ENCODE measurements at places on chromosomes 3 and 15.

DNA sequence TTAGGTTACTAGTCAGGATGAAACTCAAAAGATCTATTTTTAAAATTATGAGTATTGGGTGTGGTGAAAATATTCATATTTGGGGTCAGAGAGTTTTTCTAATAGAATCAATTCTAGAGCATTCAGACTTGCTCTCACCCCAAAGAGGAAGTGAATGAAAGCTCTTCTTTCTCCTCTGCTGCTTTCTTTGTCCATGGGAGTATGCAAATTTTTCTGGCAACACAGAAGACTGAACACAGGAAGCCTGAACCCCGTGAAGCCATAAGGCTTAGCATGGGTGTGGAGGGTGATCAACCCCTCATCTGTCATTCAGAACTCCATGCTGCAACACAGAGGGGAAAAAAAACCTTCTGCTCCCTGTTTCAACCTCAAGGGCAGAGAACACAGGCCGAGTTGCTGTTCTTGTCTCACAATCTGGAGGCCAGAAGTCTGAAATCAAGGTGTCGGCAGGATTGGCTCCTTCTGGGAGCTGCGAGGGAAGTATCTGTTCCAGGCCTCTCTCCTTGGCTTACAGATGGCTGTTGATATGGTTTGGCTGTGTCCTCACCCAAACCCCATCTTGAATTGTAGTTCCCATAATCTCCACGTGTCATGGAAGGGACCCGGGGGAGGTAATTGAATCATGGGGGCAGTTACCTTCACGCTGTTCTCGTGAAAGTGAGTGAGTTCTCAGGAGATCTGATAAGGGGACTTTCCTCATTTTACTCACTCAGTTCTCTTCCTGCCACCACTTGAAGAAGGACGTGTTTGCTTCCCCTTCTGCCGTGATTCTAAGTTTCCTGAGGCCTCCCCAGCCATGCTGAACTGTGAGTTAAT, 33.7 kb upstream of the CD47 start:
- DNase-seq: peak; percentile 14

GRCh38 chr3:107675233-107675900, 152.6 kb downstream of the BBX start:
- no peak for DNase-seq

DNA sequence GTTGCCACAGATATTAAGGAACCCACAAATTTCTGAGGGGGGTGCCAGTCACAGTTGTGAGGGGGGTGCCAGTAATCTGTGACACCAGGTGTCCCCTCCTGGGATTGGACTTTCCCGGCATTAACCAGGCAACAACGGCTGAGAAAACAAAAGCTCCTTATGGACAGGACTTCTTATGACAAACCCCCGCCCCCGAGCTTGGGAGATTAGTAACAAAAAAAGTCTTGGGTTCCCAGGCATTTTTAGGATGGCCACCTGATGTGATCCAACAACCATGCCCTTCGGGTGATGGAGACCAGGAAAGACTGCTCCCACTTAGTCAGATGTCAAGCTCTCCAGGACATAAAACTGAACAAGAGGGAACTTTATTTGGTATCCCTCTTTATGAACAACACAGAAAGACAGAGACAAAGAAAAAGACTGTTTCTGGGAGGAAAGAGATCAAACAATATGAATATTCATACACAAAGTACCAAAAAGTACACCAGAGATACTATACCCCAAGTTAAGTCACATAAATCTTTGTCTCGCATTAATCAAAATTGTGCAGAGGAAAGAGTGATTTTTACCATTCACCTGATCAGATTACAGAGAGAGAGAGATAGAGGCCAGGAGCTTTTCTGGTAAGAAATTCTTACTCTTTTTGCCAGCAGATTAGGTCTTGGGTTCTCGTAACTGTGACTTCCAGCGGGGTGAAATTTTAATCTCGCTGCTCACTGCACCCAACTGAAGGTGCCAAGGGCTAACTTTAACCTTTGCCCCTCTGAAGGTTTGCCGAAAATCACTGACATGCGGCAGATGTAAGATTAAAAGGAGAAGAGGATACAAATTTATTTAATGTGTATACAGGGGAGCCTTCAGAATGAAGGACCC, 61.6 kb downstream of the OSTN start:
- no peak for DNase-seq

DNA sequence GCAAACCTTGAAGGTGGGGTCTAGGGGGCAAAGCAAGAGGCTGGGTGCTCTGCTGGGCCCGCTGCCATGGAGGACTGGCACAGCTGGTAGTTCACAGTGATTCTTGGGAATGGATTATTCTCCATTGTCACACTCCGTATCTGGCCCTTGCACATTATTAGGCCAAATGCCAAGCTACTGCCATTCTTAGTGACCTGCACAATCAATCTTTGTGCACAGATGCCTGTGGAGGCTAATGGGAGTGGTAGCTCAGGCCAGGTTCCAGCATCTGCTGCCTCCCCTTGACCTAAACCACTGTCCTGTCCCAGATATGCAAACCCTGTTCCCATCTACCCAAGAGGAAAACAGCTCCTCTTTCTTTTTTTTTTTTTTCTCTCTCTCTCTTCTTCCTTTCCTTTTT, 67.5 kb downstream of the TIPARP start:
- no peak for DNase-seq

DNA sequence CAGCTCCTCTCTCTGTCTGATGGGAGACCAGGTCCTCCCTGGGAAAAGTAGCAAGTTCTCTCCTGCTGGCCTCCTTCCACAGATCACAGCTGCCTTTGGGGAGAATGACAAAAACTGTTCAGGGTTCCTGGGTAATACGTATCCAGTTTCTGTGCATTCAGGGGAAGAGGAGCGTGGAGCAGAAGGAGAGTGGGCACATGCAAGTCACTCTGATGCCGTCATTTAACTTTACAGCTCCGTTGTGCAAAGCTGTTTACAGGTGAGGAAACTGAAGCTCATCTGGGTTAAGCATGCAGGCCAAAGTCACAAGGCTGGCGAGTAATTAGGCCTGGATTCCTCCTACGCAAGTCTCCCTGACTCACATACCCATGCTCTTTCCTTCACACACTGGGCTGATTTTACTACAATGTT, 7.5 kb upstream of the TM4SF1 start:
- DNase-seq: no peak

- DNase-seq: no peak
Observed at GRCh38 chr3:148816427-148816826, 11.2 kb upstream of the CPB1 start.

GRCh38 chr3:145899241-145899640, 261.7 kb downstream of the PLOD2 start:
- DNase-seq: no peak

DNA sequence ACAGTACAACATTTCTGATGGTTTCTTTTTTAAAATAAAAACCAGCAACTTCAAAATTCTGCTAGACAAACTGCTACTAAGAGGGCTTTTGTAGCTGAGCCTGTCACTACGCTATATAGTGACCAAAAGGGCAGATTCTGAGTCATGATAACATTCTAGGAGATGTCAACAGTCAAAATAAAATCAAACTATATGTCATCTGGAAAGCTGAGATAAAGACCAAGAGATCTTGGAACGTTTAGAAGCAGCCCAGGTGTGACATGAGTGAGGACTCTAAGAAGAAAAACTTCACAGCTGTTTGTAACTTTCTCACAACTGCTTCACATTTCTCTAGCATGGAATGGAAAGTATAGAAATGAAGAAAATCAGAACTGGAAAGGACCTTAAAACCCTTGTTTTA, 84.6 kb downstream of the FILIP1L start:
- DNase-seq: no peak

GRCh38 chr15:45456212-45457106, 66.1 kb downstream of the SLC30A4 start:
- DNase-seq: no peak

- no peak for DNase-seq
Observed at GRCh38 chr3:134057654-134058110, 28.0 kb upstream of the SLCO2A1 start.

DNA sequence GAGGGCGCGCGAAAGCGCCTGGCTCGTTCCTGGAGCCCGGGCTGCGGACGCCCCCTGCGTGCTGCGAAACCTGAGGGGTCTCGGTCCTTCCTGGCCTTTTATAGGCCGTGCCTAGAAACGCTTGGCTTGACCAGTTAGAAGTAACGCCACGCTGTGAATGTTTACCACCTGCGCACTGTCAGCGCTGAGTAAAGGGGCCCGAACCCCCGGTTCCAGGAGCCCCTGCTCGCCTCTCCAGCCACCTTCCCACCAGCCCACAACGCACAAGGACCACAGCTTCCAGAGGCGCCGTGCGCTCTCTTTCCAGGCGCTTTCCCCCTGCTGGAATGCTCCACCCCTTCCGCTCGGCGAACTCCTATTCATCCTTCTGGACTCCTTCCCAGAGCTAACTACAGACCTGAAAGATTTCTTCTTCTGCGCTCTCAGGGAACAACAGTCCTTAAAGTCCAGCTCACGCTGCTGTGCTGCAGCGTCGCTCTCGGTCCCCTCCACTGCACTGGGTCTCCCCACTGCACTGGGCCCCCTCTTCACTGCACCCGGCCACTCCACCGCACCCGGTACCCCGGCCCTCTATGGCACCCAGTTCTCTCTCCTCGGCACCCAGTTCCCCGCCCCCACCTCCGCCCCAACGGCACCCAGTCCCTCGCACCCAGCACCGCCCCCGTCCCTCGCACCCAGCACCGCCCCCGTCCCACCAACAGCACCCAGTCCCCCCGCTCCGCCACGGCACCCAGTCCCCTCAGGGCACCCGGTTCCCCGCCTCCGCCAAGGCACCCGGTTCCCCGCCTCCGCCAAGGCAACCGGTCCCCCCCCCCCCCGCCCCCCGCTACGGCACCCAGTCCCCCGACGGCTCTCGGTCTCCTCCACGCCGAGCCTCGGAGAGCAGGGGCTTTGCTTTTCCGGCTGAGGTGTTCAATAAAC, 69.8 kb downstream of the SQOR start:
- no peak for DNase-seq

GRCh38 chr3:176992565-176992964, 204.7 kb downstream of the TBL1XR1 start:
- no peak for DNase-seq

- DNase-seq: no peak
Observed at GRCh38 chr15:31444844-31445243, 118.2 kb downstream of the KLF13 start.
